ENCODE measurements at places on chromosomes 1 and 21.

GRCh38 chr1:183032122-183032921 lies 9.1 kb downstream of the LAMC1 start:
- DNase-seq = no peak

GRCh38 chr1:155882235-155882634 lies 22.9 kb downstream of the SYT11 start:
- DNase-seq = no peak

- DNase-seq = no peak
These were observed 81.4 kb downstream of the EDEM3 start for GRCh38 chr1:184673305-184673704.

DNA sequence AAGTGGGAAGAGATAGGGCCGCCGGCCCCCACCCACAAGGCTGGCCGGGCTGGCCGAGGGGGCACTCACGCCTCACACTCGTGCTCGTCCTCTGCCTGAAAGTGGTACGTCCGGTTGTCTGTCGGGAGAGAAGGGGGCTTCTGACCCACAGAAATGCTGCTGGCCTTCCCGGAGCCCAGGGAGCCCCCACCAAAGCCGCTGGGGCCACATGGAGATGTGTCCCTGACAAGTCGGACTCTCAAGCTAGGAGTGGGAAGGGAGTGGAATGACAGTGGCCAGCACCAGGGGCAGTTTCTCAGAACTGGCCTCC lies 12.8 kb upstream of the TCEA3 start:
- DNase-seq = no peak

GRCh38 chr1:198168227-198168626 lies 11.4 kb downstream of the NEK7 start:
- no peak for DNase-seq

GRCh38 chr1:2166254-2166653 lies 28.3 kb downstream of the FAAP20 start:
- DNase-seq = no peak

DNA sequence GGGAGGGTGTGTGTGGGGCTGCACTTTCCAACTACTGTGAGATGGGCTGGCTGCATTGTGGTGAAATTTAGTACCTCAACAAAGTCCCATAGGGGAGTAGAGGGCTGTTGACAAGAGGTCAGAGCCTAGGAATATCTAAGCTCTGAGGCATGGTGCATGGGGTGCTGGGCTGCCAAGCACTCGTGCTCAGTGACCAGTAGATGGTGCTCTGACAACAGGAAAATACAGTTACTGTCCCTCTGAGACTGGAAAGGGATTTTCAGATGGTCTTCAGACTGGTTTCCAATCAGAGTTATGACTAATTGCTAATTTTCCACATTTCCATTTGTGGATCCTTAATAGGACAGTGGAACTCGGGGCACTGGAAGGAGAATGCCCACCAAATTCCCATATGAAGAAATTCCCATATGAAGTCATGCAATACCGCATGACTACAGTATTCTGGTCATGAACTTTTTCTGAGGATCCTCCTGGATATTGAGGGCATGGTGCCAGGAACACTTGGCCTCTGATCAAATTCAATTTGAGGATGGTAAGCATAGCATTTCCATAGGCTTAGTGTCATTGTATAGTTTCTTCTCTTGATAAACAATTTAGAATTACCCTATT lies 4.1 kb upstream of the CACNA1E start:
- peak; percentile 38 for DNase-seq

GRCh38 chr1:79912813-79913212 lies 906.3 kb upstream of the ADGRL4 start:
- DNase-seq = no peak

GRCh38 chr1:231818337-231818736 lies 191.7 kb downstream of the DISC1 start:
- no peak for DNase-seq

GRCh38 chr1:111422546-111423391 lies 4.8 kb downstream of the OVGP1 start:
- no peak for DNase-seq

DNA sequence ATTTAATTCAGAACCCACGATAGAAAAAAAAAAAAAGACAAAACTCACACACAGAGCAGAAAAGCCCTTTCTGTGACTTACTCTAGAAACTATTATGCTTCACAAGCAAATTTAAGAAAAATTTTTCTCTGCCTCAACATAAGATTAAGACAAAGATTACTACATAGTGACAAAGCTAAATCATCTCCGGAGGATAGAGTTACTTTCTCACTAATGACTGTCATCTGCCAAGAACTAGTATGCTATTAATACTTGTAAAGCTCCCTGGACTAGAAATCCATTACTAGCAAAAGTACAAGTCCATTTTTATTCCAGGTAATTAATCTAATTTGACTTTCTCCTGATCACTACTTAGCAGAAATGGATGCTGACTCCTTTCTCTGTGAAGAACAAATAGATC lies 25.9 kb downstream of the GREM2 start:
- no peak for DNase-seq

- no peak for DNase-seq
These were observed 6.3 kb upstream of the PARP1 start for GRCh38 chr1:226414098-226414698.

DNA sequence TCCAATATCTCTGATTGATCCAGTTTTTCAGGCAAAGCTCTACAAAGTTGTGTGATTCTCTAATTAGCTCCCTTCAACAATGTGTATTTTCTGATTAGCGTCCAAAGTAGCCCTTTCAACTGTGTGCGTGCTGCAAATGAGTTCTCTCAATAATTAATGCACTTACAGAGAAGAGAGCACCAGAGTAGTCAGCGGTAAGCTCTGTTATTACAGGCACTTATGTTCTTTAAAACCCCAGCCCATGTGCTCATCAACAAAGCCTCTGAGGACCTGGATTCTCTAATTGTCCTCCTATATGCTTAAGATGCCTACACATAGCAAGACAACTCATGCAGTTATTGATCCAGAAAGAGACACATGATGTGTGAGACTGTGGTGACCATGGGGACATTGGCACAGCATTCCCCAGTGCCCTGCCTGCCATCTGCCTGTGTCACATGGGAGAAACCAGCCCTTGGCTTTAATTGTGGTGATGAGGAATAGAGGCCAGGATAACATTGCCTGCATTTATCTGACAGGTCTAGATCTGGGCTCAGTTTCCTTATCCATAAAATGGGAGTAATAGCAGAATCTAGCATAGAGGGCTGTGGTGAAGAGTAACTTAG lies 151.7 kb downstream of the PCP4 start:
- DNase-seq = no peak

GRCh38 chr1:160489513-160490261 lies 33.4 kb downstream of the SLAMF6 start:
- DNase-seq = no peak

DNA sequence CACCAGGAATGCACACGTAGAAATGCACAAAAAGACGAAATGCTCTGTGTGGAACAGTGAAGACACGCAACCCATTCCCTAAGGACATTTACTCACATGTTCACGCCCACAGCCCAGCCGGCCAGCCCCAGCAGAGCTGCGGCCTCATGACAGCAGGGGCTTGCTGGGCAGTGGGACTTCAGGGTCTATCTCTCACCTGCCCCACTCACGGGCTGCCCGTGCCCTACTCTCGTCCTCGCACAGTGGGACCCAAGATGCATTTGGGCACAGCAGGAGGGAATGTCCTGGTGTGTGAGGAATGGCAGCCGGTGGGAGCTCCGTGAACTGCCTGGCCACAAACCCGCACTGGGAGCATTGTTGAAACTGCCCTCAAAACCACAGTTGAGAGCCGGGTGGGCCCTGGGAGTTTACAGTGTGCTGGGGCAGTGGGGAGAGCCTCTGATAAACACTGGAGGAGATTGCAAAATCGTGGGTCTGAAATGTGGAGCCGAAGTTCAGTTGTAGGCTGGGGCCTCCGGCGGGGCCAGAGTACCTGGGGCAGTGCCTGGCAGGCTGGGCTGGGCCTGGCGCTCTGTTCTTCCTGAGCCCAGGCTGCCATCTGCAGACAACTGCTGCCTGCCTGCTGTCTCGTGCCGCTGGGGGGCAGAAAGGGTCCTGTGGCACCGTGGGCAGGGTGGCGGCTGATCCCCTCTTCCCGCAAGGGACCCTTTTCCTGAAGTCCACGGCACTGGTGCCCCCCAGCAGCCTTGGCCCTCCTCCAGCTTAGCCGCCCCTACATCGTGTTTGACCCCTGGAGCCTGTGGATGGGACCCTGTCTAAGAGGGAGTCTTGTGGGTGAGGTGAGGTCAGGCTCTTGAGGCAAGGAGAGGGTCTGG lies 20.7 kb upstream of the POFUT2 start:
- DNase-seq = no peak

GRCh38 chr21:25939396-25939761 lies 204.6 kb downstream of the GABPA start:
- DNase-seq = no peak

DNA sequence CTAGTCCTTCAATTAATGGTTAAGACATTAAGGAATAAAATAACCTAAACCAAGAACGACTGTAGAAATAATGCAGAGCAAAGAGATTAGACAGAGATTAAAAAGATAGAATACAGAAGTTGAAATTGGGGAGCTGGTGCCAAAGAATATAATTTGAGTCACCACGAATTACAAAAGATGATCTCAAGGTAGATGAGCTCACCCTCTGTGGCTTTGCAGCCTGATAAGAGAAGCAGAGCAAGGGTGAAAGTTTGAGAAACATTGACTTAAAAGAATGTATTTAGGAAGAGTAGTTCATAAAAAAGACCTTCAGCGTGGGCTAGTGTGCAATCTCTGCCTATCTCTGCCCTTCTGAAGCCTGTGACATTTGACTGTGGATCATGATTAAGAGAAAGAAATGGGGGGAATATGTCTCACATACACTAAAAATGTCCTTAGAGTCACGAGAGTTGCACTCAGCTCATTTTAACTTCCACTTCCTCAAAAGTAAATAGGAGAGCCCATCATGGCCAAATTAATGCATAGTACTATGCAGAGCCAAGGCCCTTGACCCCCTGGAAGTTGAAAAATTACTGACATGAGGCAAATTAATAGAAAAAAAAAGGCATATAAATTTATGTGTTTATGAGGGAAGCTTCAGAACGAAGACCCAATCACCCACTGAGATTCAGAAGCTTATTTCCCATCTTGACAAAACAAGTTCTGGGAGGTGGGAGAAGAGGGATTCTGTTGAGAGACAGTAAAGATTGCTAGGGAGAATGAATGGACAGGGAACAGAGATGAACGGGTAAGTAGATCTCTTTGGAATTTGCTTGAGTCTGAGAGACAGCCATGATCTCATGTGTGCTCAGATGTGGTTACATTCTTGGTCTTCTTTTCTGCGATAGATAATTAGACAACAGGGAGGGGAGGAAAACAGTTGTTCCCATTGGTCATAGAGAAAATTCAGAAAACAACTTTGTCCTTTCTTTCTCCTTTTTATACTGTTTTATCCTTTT lies 395.4 kb upstream of the LRRC7 start:
- DNase-seq = no peak

DNA sequence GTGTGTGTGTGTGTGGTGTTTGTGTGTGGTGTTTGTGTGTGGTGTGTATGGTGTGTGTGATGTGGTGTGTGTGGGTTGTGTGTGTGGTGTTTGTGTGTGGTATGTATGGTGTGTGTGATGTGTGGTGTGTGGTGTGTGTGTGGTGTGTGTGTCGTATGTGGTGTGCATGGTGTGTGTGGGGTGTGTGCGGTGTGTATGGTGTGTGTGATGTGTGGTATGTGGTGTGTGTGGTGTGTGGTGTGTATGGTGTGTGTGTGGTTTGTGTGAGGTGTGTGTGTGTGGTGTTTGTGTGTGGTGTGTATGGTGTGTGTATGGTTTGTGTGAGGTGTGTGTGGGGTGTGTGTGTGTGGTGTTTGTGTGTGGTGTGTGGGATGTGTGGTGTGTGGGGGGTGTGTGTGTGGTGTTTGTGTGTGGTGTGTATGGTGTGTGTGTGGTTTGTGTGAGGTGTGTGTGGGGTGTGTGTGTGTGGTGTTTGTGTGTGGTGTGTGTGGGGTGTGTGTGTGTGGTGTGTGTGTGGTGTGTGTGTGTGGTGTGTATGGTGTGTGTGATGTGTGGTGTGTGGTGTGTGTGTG lies 106.2 kb upstream of the ADAR start:
- no peak for DNase-seq

- no peak for DNase-seq
These were observed 8.4 kb upstream of the CDC14A start for GRCh38 chr1:100343897-100344296.

DNA sequence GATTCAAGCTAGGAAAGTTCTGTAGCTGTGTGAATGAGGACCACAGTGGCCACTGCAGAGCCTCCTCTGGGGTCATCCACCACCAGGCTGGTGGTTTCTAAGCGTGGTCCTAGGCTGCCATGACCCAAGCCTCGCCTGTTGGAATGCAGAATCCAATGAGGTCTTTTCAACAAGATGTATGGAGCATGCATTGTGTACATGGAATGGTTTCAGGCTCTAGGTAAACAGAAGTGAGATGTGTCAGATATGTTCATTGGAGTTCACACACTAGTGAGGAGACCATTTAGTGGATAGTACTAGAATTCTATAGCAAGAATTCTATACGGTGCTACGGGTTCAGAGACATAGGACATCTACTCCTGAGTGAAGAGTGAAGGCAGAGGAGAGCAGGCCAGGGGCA lies 10.7 kb downstream of the RNU5D-1 start:
- no peak for DNase-seq

DNA sequence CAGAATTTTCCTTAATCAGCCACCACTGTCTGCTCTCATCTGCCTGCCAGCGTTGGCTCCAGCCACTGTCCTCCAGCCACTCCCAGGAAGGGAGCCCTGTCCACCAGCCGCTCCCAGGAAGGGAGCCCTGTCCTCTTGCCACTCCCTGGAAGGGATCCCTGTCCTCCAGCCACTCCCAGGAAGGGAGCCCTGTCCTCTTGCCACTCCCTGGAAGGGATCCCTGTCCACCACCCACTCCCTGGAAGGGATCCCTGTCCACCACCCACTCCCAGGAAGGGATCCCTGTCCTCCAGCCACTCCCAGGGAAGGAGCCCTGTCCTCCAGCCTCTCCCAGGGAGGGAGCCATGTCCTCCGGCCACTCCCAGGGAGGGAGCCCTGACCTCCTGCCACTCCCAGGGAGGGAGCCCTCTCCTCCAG lies 726.5 kb downstream of the PTPRU start:
- no peak for DNase-seq

- no peak for DNase-seq
These were observed 62.6 kb upstream of the MACF1 start for GRCh38 chr1:39141925-39142324.

- DNase-seq = no peak
These were observed 16.4 kb upstream of the C1orf105 start for GRCh38 chr1:172404121-172404520.

DNA sequence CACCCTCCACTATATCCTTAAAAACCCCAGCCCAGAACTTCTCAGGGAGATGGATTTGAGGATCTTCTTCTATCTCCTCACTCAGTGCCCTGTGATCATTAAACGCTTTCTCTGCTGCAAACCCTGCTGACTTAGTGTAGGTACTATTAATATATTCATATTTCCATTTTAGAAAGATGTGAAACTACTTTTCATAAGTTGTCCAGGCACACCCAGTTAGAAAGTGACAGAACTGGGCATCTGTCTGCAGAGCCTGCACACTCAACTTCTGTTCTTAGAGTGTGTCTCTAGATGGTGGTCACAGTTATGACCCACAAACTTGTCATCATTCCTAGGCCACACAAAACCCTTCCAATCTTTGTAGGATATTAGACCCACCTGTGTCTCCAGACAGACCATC lies 55.0 kb downstream of the FCRL5 start:
- no peak for DNase-seq

GRCh38 chr1:160827418-160827817 lies 31.4 kb downstream of the LY9 start:
- DNase-seq = no peak
